ENCODE measurements at places on chromosomes 4 and X.

GRCh38 chr4:3724319-3725231 is 41.6 kb upstream of the ADRA2C start:
- no peak for DNase-seq

DNA sequence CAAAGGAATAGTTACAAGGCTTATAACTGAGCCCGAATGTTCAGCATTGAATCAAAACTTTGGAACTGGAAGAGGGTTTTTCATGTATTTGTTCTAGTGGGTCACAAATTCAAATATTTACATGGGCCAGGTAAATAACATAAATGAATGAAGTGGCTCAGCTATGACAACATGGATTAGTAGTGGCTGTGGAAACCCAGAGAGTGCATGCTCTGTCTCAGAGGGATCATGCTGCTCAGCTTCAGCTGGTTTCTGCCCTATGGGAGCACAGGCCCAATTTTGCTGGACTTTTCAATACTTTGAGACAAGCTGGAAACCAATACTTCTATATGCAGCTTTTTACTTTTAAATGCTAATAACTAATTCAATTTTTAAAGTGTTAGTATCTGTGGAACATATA is 394.0 kb upstream of the TEX13C start:
- DNase-seq, result no peak

DNA sequence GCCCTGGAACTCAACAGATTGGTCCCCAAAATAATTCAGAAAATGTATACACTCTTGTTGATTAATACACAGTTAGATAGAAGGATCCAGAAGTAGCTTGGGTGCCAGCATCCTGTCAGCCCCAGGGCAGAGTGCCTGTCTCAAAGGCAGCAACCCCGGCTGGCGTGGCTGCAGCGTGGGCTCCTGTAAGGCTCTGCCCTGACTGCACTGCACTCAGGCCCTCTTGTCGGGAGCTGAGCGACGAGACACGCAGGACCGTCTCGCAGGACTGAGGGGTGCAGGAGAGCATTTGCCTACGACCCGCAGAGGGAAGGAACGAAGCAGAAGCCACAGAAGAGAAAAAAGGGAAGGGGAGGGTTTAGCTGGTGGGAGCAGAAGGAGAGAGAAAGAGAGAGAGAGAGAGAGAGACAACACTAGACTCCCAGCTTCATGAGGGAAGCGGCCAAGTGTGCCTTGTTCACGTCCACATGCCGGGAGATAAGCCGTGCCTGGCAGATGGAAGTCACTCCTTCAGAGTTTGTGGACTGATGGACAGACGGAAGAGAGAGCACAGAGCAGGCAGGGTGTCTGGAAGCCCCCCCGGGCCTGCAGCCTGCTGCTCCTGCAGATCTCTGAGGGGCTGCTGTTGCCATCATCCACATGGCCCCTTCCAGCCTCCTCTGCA is 38.7 kb upstream of the HELT start:
- DNase-seq, result no peak

- DNase-seq, result peak; percentile 0
Measured at GRCh38 chrX:18674417-18674787, 2.5 kb upstream of the RS1 start.

- DNase-seq, result no peak
Measured at GRCh38 chrX:139882299-139882698, 50.6 kb downstream of the ATP11C start.

DNA sequence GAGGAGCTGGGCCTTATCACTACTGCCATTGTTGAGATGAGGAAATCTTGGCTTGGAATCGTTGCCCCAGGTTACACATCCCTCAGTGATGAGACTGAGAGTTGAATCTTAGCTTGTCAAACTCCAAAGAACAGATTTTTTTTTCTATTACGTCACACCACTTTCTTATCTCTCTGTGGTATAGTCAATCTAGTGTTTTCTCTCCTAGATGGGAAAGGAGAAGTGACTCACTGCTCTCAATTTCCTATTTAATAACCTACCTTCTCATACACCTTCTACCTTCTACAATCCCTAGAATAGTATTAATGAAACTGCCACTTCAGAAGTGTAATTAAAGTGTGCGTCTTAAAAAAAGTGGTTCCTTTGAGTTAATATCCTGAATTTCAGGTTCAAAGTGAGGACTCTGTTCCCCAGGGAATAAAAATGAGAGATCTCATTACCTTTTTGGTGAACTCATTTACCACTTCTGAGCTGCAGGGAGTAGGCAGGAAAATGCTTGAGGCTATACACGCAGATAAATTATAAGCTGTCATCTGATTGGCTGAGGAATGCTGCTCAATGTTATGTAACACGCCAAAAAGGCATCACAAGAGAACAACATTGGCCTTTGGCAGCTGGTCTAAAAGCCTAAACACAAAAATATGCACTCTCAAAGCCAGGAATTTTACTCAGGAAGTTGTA is 59.3 kb downstream of the MAD2L1 start:
- DNase-seq, result no peak

DNA sequence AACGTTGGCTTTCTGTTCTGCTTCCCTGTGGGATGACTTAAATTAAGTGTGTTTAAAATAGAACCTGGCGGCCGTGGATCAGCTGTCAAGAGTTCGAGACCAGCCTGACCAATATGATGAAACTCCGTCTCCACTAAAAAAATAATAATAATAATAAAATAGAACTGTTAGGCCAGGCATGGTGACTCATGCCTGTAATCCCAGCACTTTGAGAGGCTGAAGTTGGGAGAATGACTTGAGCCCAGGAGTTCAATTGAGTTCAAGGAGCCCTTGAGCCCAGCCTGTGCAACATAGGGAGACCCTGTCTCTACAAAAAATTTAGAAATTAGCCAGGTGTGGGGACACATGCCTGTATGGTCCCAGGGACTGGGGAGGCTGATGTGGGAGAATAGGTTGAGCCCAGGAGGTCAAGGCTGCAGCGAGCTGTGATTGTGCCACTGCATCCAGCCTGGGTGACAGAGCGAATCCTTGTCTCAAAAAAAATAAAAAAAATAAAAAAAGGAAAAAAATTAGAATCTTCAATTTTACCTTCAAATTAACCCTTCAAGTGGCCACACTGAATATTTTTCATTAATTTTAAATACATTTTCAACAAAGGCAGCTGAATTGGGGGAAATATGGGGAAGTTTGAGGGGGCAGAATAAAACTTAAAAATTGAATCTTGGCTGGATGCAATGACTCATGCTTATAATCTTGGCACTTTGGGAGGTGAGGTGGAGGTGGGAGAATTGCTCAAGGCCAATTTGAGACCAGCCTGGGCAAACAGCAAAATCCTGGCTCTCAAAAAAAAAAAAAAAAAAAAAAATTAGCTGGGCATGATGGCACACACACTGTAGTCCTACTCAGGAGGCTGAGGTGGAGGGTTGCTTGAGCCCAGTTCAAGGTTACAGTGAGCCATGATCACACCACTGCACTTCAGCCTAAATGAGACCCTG is 31.8 kb upstream of the HSD17B13 start:
- no peak for DNase-seq

DNA sequence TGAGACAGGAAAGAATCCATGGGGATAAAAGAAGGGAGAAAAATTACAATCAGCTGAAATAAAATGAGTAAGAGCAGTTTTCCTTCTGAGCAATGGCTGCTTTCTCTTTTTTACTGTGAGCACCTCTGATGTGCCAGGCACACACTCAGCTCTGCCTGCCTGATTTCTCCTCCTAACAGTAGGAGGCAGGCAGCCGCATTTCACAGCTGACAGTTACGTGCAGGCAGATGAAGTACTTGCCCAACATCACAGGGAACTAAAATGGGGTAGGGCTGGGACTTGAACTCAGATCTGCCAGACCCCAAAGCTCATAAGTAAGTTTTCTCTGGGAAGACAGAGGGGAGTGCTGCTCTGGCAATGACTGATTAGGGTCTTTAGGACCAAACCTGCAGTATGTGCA is 54.6 kb downstream of the C4orf50 start:
- no peak for DNase-seq

Data from CD4-positive, alpha-beta T cell treated with Interleukin-4 for 4 hours (primary cell).